ENCODE measurements at places on chromosomes 7 and 10.

GRCh38 chr10:123479640-123480039 is 186.5 kb upstream of the GPR26 start:
- DNase-seq = no peak

- no peak for DNase-seq
Measured at GRCh38 chr7:7964250-7964649, 4.3 kb upstream of the GLCCI1 start.

DNA sequence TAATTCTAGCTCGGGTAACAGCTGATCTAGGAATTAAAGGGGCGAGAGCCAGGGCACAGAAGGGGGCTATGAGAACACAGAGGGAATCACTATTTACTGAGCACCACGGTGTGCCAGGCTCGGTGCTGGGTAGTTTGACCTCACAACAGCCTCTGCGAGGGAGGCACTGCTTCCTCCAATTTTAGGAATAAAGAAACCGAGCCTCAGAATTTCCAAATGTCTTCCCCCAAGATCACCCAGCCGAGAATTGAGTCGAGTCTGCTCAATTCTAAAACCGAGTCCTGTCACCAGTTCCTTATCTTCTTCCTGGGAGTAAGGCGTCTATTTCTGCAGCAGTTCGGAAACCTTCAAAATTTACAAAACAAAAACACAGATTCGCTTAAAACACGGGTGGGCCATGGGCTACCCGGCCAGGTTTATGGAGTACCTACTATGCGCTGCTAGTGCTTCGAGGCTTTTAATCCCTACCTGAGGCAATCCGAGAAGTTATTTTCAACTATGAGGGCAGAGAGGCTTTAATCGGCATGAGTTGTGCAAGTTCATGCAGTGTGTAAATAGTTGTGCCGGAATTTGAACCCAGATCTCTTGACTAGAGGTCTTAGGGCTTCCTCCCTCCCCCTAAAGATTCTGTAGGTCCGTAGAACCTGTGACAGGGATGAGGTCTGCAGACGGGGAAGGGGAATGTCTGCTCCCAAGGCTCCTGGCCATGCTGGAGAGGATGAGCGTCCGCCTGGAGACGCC is 872 bp upstream of the HMX2 start:
- DNase-seq = no peak

- DNase-seq = no peak
Measured at GRCh38 chr7:130009848-130010688, 41.1 kb downstream of the ZC3HC1 start.

GRCh38 chr7:91759205-91759863 is 121.2 kb downstream of the MTERF1 start:
- DNase-seq = no peak

DNA sequence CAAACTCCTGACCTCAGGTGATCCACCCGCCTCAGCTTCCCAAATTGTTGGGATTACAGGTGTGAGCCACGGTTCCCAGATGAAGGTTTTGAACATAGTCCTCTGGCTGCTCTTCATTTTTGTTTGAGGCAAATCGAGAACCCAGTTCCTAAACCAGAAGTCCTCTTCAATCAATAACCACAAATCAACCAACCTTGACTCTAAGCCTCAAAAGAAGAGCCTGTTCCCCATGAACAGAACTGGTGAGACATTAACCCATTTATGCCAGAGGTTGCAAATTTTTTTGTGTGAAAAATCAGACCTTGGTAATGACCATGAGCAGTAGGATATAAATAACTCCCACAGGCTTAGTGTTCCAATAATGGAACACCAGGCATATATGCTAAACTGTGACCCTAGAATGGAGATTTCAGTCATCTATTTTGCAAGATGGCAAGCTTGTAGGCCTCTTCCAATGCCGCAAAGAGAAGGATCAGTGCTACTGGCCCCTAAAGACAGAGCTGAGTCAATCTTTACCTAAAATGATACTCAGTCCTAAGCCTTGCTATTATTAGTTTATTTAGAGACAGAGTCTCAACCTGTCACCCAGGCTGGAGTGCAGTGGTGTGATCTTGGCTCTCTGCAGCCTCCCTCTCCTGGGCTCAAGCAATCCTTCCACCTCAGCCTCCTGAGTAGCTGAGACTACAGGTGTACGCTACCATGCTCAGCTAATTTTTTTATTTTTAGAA is 15.9 kb downstream of the KPNA7 start:
- no peak for DNase-seq

DNA sequence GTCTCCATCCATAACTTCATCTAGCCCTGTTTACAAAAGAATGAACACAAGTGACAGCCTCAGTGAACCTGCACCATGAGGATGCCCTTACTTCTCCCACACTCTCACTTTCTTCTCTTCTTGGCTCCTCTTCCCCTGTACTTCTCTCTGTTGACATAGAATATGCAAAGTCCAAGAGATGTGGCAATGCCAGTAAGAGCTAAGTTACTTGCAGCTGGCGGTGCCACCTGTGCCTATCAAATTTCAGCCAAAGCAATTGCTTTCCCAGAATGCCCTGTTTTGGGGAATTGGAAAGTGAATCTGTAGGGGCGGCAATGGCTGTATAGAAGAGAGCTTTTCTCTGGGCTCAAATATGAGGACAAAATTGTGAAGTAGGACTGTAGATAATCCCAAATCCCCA is 557.8 kb downstream of the AUTS2 start:
- no peak for DNase-seq

DNA sequence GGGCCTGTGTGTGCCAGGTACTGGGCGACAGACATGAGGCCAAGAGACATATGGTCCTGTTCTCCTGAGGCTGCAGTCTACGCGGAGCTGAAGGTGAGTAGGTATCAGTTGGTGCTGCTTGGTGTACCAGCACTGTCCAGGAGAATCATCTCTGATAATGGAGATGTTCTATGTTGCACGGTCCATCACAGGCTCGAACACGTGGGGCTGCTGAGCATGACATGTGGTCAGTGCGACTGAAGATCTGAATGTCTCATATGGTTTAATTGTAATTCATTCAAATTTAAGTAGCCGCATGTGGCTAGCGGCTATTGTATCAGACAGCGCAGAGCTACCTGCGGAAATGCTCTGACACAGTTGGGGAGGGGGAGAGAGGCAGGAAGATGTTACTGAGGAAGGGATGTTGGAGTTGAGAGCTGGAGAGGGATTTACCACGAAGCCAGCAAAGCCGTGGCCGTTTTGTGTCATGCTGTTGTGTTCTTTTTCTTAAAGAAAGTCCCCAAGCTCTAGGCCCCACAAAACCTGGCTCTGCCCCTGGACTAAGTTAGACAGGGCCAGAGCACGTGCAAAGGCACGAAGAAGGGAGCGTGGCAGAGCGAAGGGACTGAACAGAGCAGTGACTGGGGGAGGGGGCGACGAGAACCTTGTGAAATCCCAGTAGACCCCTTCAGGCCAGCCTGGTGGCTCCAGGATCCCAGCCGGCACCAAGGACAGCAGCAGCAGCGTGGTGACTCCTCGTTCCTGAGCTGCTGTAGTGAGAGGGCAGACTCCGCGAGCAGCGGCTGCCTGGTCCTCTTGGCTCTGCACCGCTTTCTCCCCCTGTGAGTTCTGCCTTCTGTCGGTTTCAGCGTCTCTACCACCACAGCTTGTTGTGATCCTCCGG is 20.0 kb downstream of the SMKR1 start:
- DNase-seq = no peak

DNA sequence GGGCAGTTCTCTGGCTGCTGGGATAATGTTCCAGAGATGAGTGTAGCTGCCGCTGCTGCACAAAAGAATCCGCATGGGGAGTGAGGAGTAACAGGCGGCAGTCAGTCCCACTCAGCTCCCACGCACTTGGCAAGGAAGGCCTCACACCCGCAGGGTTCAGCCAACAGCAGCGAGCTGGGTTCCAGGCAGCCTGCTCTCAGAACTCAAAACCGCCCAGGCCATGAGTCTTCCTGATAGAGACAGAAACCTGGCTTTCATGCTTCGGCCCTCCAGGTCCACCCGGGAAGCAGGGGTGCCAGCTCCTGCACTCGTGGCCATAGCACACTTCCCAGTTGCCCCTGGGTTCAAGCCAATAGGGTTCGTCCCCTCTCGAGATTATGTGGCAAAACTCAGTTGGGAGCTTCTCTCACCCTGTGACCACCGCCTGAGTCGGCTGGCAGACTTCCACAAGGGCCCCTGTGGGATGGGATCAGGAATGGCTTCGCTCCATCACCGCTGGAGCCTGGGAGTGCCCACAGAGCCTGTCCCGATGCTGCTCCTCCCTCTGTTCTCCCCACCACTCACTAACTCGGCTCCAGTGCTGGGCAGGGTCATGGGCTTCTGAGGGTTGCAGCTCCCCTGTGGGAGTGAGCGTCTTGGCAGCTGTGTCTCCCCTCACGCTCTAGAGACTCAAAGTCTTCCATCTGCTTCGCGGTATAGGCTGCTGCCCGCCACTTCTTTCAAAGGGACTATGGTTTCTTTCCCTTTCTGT is 20.6 kb downstream of the CLRN3 start:
- no peak for DNase-seq

DNA sequence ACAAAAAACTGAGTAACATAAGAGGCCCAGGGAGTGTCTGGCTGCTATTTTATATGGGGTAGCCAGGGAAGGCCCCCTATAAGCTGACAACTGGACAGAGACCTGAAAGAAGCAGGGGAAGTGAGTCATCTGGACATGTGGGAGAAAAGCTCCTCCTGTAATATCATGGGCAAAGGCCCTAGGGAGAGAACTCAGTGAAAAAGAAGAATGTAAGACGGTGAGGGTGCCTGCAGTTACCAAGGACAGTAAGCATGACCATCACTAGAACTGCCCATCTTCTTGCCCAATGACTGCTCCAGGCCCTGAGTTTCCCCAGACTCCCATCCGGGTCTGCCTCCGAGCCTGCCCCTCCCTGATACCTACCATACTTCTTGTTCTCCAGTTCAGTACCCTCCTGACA is 2.3 kb downstream of the ELMO1 start:
- no peak for DNase-seq
